ENCODE measurements at places on chromosomes 3 and 15.

GRCh38 chr3:57500506-57500905 lies 43.6 kb downstream of the DNAH12 start:
- no peak for DNase-seq

DNA sequence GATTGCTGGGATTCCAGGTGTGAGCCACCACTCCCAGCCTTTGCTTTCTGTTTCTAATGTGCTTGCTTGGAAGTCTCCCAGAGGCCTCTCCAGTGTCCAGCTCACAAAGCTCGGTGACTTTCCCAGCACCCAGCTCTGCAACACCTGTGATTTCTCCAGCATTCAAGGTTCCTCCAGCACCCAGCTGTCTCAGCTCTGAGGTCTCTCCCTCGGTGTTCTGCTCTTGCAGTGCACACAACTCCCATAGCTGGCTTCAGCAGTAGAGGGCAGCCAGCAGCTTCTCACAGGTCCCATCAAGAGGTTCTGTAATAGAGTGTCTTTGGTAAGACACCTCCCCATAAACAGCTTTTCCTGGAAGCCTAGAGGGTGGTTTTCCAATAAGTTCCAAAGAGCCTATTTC lies 75.1 kb downstream of the GRM7 start:
- DNase-seq: no peak

DNA sequence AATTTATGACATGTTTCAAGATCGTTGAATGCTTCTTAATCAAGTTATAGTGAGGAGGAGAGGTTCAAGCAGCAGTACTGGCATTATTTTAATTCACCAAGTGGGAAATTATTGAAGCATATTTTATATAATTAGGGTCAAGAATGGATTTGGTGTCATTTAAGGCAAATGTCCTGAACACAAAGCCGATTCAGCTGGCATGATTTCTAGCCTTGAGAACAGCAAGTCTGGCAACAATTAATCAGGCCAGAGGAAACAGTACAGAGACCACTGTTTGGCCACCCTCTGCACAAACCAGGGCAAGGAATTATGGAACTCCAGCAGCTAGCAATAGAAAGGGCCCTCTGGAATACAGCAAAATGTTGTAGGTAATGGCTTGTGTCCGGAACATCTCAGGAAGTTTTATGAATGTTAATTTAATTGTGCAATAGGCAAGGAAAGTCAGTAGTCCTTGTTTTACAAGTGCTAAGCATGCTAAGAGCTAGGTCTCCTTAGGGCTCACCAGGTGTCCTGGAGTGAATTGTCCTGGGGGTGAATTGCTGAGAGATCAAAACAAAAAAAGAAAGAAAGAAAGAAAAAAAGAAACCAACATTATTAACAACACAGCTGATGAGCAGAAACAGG lies 38.7 kb upstream of the SNRK start:
- no peak for DNase-seq

DNA sequence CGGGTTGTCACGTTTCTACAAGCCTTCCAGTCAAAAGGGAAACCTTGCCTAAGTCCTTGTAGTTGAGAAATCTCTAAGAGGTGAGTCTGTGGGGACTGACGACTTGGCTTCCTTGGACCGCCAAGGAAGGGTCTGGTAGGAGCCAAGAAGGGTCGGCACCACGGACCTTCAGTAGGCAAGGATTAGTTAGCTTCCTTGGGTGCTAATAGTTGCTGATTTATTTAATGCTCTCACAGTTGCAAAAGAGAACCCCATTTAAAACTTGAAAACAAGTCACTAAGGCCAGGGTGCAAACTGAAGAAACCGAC lies 361 bp upstream of the LCMT2 start:
- DNase-seq: no peak

- DNase-seq: no peak
Observed at GRCh38 chr3:61008998-61009380, 242.3 kb downstream of the FHIT start.

GRCh38 chr3:32815841-32816438 lies 1.9 kb upstream of the TRIM71 start:
- no peak for DNase-seq

- DNase-seq: no peak
Observed at GRCh38 chr15:25790000-25790660, 73.0 kb downstream of the ATP10A start.

- DNase-seq: peak; percentile 59
Observed at GRCh38 chr3:125055913-125056745, at the start of gene HEG1. TSS of gene HEG1 (minus strand) at chr3:125055997. CDS start at chr3:125055890, 107 bp downstream.

GRCh38 chr3:187713504-187713903 lies 11.1 kb upstream of the RTP2 start:
- DNase-seq: no peak

DNA sequence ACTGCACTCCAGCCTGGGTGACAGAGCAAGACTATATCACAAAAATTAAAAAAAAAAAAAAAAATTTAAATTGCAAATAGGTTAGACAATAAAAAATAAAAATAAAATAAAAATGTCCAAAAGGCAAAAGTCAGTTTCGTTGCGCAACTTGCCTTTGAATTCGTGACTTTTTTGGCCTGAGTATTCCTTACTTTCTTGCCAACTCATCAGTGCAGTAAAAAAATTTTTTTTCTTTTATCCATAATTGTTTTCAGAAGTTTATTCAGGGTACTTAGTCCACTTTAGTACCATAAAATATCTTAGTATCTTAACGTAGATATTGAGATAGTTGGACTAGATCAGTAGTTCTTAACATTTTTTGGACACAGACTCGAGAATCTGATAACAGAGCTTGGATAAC lies 22.4 kb upstream of the CILP start:
- no peak for DNase-seq

DNA sequence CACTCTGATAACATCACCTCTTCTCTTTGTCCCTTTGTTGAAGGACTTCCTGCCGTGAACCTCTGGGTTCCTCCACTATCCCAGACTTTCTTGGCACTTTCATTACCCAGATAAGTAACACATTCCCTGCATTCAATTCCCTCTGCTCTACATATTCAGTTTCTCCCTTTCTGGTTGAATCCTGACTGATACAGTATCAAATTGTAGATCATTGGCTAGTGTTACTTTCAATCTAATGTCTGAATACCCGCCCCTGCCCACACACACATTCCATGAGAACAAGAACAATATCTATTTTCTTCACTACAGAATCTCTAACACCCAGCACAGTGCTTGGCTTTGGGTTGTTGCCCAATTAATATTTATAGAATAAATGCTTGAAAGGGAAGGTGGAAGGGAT lies 163.5 kb downstream of the ABHD5 start:
- DNase-seq: no peak

DNA sequence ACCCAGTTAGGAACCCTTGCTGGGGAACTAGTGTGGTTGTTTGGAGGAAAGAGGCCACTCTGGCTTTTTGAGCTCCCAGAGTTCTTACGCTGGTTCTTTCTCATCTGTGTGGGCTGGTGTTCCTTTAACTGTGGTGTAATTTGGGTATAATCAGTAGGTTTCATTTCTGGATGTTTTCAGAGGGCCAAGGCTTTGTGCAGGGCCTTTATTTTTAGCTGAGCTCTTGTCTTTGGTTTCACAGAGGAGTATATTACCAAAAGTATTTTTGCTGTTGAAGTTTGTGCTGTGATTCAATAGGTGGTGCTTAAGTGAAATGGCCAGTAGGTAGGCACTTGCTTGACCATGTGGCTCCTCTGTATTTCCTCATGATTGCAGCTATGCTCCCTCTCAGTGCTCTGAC lies 357.9 kb downstream of the KCNH8 start:
- no peak for DNase-seq

GRCh38 chr15:60526127-60526616 lies 47.2 kb upstream of the ICE2 start:
- no peak for DNase-seq

DNA sequence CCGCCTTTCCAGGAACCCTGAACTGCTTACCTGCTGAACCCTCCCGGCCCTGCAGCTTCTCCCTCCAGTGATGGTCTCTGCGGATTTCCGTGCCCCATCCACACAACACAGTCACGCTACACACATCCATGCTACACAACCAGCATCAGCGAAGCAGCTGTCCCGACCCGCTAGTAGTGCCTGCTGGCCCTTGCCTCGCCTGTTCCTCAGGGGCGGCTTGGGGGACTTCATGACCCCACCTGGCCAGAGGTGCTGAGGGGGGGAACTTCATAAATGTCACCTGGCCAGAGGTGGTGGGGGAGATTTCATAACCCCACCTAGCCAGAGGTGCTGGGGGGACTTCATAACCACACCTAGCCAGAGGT lies 530 bp upstream of the TUBGCP5 start:
- no peak for DNase-seq

DNA sequence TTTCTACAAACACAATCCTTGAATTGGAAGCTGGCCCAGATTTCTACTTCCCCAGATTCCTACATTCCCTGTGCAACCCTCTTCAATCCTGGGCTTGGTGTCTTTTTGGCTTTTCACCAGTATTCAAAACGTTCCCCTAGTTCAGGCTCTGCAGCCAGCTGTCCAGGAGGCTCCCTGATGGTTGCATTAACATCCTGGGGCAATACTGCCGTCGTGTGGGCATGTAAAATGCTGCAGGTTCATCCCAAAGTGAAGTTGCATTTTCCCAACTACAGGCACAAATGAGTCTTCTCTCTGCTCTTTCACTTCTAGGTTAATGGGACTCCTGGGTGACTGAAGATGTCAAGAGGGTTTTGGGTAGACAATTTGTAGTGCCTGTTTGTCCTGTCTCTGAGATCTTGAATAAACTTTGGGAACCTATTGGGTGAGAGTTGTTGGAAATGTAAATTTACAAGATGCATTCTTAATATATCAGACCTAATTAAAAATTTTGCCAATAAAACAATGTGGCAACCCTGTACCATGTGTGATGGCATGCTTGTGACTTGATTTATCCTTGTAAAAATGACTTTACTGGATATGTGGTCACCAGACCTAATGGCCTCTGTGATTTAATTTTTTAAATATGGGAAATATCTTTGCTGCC lies 28.6 kb downstream of the SOX14 start:
- DNase-seq: no peak

DNA sequence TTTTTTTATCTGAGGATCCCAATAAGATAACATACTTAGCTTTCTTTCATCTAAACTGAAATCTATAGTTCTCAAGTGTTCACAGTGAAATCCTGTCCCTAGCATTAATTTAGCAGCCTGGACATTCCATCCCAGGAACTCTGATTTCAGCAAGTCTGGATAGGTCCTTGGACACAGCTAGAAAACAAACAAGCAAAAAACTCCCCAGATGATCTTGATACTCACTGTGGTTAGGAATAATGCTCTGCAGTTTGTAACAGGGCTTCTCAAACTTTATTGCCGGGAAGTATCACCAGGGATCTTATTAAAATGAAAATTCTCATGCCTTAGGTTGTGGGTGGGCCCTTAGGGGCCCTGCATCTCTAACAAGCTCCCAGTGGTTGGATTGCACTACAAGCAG lies 24.3 kb downstream of the THBS1 start:
- DNase-seq: no peak

DNA sequence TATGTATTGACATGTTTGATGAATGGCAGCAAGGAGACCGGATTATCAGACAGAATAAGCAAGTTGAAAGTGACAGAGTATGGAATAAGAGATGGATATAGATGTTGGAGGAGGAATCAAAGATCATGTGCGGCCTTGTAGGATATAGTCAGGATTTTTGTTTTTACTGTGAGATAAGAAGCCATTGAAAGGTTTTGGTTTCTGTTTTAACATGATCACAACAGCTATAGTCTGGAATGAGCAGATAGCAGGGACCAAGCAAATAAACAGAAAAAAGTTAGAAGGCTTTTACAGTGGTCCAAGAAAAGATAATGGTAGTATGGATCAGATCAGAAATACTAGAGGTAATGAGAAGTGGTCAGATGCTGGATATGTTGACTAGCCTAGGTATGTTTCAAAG lies 52.6 kb downstream of the SLC12A6 start:
- no peak for DNase-seq

DNA sequence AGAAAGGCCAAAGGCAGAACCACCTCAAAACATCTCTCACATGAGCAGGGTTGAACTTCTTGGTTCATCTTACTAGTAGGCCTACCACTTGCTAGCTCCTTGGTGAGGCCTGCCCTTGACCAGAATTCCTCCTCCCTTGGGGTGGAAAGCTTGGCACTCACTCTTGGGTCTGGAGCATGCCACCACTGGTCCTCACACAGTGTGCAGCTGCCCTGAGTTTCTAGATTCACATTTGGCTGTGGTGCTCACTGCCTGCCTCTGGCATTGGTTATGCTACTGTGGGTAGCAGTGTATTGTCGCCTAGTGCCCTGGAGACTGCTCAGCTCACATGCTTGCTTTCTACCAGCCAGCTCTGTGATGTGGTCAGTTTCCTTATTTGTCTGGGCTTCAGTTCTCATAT lies 23.7 kb downstream of the OXNAD1 start:
- DNase-seq: no peak

Measured in stimulated activated CD8-positive, alpha-beta memory T cell treated with anti-CD3 and anti-CD28 coated beads, Interleukin-2, amount 100 ng/mL, for 1 hour (primary cell).